ENCODE measurements at places on chromosomes 4 and X. TPM values are rescaled to one million over a fixed set of nuclear protein-coding genes. Genes with fewer than 3 reads are reported as not detected.

GRCh38 chr4:155565330-155565729, 101.3 kb upstream of the GUCY1A1 start:
- no peak for DNase-seq

GRCh38 chr4:109406337-109406931, 27.2 kb upstream of the SEC24B start:
- DNase-seq, result peak; percentile 42

- DNase-seq, result no peak
These were observed 183.7 kb downstream of the FBXW7 start for GRCh38 chr4:152352215-152352614.

Gene DDX53
- not detected for total RNA-seq

Gene RAB28
- total RNA-seq, result 30.7 TPM

Measured in neural crest cell (in vitro differentiated cells).